ENCODE measurements at places on chromosomes 16 and 17. TPM values are rescaled to one million over a fixed set of nuclear protein-coding genes. Genes with fewer than 3 reads are reported as not detected.

GRCh38 chr17:63772801-63773271, 561 bp downstream of the CCDC47 start:
- H3K36me3 ChIP-seq, result peaks cover 20% of the 10 kb centered on the region
- H3K27me3 ChIP-seq, result no peaks in the 10 kb centered on the region
- peak overlapping the region; percentile 67 for H3K4me3 ChIP-seq
- H3K4me1 ChIP-seq, result peaks cover 53% of the 10 kb centered on the region

DNA sequence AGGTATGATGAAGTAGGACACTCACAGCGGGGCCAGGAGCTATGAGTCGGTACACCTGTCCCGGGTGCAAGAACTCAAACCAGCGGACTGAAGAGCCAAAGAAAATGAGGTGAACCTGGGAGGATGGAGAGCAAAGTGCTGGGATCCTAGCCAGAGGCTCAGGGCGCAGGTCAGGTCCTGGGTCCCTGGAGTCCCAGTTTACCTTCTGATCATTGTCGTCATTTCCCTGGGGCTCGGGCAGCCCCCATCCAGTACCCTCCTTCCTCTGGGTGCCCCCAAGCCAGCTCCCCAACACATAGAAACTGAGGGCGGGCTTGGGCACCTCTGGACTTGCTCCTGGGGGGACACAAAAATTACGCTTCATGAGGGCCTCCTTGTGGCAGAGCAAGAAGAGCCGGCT, 16.2 kb downstream of the CTC1 start:
- H3K27me3 ChIP-seq, result no peaks in the 10 kb centered on the region
- H3K4me1 ChIP-seq, result peaks cover 17% of the 10 kb centered on the region
- H3K4me3 ChIP-seq, result no peak overlapping the region
- H3K36me3 ChIP-seq, result peaks cover 100% of the 10 kb centered on the region

- H3K36me3 ChIP-seq, result no peaks in the 10 kb centered on the region
- H3K27me3 ChIP-seq, result peaks cover 27% of the 10 kb centered on the region
- no peaks in the 10 kb centered on the region for H3K4me1 ChIP-seq
- H3K27ac ChIP-seq, result no peak overlapping the region
- DNase-seq, result no peak
- H3K4me3 ChIP-seq, result no peak overlapping the region
These were observed 249.1 kb downstream of the C16orf95 start for GRCh38 chr16:87067836-87068761.

GRCh38 chr17:1792495-1793446, 30.9 kb downstream of the SERPINF1 start:
- peaks cover 3% of the 10 kb centered on the region for H3K4me1 ChIP-seq
- H3K27me3 ChIP-seq, result no peaks in the 10 kb centered on the region
- no peak for DNase-seq
- H3K27ac ChIP-seq, result no peak overlapping the region

GPR179 gene
- total RNA-seq, result not detected

DNA sequence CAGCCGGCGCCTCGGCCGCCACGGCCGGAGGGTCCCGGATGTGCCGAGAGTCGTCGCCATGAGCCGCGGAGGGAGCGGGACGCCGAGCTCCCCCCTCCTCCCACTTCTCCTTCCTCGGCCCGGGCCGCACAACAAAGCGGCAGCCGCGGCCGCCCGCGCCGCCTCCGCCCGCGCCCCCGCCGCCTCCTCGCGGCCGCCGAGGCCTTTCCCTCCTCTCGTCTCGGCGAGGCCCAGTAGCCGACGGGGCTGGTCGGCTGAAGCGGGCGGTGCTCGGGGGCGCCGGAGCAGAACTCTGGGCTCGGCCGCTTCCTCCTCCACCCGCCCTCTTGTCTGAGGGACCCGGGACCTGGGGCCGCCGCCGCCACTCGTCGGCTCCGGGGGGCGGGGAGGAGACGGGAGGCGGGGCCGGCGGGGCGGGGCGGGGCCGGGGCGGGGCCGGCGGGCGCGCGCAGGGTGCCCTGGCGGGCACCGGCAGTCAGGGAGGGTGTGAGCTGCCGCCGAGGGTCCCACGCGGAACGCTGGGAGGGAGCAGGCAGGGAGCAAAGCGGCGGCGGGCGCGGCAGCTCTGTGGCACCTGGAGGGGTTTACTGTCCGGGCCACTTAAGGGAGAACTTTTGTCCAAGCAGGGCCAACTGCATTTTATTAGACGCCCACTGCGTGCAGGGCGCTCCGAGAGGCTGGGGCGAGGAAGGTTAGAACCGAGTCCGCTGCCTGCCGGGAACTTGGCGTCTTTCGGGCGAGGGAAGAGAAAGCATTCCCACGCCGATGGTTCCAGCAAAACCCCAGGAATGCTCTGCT, at the start of gene SMURF2:
Gene SMURF2, minus strand, starts transcription at position 332 of the 798 bp plus-strand sequence. CDS start 427 bp downstream, outside the sequence.
- peaks cover 22% of the 10 kb centered on the region for H3K4me1 ChIP-seq
- H3K4me3 ChIP-seq, result peak within 1 kb of the TSS; percentile 87
- H3K27me3 ChIP-seq, result no peaks in the 10 kb centered on the region
- peak; percentile 82 for DNase-seq
- H3K36me3 ChIP-seq, result no peaks in the 10 kb centered on the region

GRCh38 chr16:84597931-84598351, 19.9 kb downstream of the COTL1 start:
- peaks cover 24% of the 10 kb centered on the region for H3K36me3 ChIP-seq
- peaks cover 97% of the 10 kb centered on the region for H3K4me1 ChIP-seq

GRCh38 chr17:73646409-73647300, 2.4 kb upstream of the SDK2 start:
- no peak overlapping the region for H3K27ac ChIP-seq
- peaks cover 29% of the 10 kb centered on the region for H3K4me1 ChIP-seq
- H3K4me3 ChIP-seq, result no peak overlapping the region
- H3K27me3 ChIP-seq, result peaks cover 29% of the 10 kb centered on the region
- no peaks in the 10 kb centered on the region for H3K36me3 ChIP-seq

DNA sequence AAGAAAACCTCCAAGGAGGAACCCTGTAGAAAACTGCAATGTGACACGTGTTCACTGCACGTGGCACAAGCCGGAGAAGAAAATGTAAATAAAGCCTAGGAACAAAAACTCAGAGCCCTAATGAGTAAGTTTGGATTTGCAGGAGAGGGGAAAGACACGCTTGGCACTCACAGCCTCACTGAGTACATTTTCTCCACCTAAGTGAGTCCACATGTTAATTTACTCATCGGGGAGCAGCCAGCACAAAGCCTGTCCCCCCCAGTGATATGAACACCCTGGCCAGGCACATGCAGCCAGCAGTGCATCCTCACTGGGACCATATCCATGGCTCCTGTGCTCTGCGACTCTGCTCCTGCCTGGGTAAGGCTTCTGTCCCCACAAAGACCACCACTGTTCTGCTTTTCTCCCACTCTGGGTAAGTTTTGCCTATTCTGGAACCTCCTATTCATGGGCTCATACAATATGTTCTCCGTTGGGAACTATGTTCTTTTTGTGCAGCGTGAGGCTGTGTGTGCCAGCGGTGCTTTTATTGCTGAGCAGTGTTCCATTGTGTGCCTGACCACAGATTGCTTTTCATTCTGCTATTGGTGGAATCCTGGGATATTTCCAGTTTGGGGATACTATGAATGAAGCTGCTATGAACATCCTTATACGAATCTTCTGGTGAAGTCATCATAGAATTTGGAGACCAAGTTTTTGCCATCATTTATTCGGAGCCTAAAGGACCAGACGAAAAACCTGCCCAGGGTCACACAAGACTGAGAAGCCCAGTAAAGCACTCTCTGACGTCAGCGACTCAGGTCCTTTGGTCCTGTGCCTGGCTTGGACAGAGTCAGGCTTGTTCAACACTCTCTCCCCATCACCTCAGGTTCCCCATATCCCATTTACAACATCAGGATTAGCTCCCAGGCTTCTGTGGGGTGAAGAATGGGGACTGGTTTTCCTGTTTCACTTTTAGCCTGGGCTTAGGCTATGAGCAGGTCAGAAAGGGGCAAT, 53.3 kb downstream of the RNF112 start:
- H3K4me1 ChIP-seq, result peaks cover 43% of the 10 kb centered on the region
- no peaks in the 10 kb centered on the region for H3K36me3 ChIP-seq
- no peak for DNase-seq
- peak overlapping the region; percentile 57 for H3K27ac ChIP-seq

GRCh38 chr17:44539673-44540072, 17.6 kb upstream of the FZD2 start:
- no peak for DNase-seq
- H3K4me3 ChIP-seq, result no peak overlapping the region
- H3K36me3 ChIP-seq, result no peaks in the 10 kb centered on the region
- H3K27me3 ChIP-seq, result peaks cover 6% of the 10 kb centered on the region

Measured in CD4-positive, alpha-beta T cell (primary cell).